ENCODE measurements at places on chromosomes 5 and 9.

GRCh38 chr5:141691286-141691866, 9.3 kb upstream of the ARAP3 start:
- DNase-seq: no peak

DNA sequence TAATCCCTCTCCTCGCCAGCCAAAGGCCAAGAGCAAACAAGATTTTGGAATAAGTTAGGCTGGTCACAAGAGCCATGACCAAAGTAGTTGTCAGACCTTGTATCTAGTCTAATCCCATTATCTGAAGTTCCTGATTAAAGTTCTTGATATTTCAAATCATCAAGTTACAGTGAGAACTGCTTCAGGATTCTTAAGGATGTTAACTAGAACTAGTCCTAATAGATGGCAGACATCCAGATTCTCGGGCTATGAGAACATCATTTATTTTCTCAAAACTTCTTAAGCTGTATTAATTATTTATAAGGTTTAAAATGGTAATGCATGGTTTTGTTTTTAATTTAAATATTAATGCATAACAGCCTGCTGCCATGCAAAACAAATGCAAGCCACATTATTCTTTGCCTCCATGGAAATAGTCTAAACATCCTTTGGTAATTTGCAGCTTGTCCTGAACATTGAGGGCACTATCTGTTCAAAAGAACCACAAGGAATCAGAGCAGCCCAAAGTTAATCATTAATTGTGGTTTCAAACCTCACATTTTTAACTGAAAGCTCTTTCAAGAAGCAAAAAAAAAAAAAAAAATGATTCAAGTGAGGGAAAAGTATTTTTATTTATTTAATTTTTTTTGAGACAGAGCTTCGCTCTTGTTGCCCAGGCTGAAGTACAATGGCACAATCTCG, 95.1 kb downstream of the TTC39B start:
- DNase-seq: no peak

GRCh38 chr9:19624519-19624918, 164.3 kb downstream of the SLC24A2 start:
- no peak for DNase-seq

DNA sequence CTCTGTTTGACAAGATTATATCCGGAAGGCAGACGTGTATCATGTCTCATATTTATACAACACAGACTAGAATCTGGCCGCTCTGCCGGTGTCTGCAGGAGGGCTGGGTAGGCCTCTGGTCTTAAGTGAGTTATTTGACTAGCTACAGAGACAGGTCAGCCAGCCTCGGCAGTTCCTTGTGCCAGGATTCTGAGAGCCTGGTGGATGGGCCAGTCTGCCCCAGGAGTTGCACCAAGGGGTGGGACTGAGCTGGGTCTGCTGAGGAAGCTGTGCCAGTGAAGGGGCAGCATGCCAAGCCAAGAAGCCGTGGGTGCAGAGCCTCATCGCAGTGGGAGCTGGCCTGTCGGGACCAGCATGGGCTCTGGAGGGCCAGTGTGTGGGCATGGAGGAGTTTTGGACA, 7.1 kb downstream of the SNX18 start:
- no peak for DNase-seq

DNA sequence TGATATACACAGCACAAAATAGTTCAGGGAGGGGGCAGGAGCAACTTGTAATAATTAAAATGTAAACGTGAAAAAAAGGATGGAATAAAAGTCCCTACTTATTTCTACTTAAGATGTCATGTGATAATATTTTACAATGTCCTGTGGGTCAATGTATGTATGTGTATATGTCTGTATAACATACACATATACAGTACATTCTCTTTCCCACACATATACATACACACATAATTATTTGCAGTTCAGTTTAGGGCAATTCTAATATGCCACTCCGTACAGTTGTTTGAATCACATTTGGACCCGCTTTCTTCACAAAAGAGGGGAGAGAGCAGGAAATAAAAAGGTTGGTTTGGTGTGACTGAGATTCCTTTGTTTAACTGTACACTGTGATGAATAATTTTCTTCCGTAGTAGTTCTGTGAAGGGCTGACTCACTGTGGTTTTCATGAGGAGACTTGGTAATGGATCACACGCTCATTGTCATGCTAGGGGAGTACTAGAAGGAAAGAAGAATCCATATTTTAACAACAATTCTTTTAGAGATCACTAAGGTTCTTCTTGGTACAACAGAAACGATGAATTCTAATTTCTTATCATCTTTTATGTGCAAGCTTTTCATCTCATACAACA, 26.2 kb upstream of the ACOT12 start:
- no peak for DNase-seq

DNA sequence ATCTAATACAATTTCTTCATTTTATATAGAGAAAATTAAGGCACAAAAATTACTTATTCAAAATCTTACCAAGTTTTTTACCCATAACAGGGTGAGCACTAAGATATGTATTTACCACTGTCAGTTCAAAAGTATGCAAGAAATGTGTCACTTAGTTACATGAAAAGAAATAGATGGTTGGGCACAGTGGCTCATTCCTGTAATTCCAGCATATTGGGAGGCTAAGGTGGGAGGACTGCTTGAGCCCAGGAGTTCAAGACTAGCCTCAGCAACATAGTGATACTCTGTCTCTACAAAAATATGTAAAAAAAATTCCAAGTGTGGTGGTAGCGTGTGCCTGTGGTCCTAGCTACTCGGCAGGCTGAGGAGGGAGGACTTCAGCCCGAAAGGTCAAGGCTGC, 19.4 kb downstream of the YIPF5 start:
- DNase-seq: no peak

DNA sequence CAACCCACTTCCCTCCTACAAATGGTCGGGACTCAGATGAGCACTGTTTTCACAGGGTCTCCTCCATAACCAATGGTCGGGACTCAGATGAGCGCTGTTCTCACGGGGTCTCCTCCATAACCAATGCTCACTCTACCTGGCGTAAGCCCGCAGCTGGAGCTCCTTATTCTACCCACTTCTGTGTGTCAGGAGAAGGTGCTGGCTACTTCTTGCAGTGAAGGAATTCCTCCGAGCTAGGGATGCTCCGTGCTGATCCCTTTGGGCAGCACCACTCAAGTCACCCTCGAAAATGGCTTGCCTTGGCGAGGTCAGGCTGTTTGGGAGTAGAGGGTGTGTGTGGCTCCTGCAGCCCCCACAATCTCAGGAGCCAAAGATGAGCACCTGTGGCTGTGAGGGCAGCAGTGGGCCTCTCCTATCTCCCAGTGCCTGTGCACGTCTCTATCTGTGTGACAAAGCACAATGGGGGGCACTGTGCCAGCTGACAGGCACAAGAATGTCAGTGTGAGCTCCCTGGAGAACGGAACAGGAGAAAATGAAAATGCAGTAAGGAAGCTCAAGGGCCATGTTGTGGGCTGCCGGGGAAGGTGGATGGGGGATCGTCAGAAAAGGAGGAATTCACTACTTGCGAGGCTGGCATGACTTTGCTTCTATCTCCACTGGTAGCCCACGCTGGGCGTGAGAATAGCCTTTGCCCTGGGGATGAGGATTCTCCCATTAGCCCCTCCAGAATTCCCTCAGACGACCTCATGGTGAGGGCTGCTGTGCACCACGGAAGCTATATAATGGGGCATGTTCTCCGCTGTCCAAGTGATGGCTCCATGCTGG, 3.9 kb upstream of the BTNL9 start:
- DNase-seq: no peak

DNA sequence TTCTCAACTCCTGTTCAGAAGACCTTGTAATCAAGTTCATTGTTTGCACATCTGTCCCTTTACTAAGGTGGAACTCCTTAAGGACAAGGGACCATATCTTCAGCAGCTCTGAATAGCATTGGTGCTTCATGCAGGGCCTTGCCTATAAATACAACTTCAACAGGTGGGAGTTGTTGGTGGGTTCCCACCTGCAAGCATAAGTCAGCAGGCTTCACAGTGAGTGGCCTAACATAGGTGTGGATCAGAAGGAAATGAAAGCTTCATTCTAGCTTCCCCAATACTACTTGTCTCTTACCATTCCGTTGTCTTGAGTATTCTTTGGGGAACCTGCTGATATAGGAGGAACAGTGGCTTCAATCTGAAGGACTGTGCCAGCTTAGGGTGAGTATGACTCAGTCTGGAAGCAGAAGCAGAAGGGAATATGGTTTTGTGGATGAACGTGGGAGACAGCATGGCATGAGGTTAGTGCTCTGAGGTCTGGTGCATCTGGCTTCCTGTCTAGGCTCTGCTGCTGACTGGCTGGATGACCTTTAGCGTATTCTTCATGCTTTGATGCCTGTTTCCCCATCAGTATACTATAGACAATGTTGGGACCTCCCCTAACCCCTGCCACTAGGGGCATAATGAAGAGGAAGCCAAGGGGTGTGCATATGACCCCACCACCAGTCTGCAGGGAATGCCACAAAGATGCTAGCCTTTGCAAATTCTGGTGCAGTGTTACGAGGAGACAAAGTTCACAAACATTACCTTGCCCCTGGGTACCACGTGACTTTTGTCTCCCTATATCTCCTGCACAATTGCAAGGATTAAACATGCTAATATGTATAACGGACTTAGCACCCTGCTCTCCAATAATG, 192.3 kb downstream of the PALM2AKAP2 start:
- no peak for DNase-seq

- DNase-seq: no peak
Observed at GRCh38 chr5:173864126-173865050, 23.8 kb upstream of the CPEB4 start.

DNA sequence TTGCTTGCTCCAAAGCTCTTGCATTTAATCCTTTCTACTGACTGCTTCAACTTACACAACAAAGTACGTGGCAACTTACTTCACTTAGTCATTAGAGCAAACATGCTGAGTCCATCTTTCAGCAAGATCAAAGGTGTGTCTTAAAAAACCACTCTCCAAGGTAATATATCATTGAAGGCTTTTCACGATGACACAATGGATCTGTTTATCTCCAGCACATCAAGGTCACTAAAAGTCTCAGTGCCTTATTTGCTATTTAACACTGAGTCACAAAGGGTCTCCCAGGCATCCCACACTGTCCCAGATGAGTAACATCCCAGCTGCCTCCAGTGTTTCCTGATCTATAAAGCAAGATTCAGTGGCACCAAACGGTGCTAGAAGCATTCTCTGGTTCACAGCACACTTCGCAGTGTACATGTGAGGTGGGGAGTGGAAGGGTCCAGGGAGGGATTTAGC, 3.7 kb upstream of the CLK4 start:
- no peak for DNase-seq

- DNase-seq: no peak
Observed at GRCh38 chr9:1048231-1048619, 1.9 kb upstream of the DMRT2 start.

DNA sequence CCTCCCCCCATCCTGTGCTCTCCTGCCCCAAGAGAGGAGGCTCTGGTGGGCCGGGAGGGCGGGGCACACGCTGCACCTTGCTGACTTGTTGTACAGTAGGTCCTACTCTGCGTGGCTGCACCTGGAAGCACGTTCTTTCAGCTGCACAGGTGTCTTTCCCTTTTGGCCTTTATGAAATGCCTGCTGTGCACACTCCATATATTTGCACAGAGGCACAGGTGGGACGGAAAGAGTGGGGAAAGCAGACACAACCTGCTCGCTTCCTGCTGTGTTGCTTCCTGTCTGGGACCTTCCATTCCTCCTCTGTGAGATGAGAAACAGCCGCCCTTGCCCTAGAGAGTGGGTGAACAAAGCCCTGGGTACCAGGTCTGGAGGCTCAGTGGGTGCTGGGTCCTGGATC, 4.8 kb downstream of the USP20 start:
- DNase-seq: no peak

DNA sequence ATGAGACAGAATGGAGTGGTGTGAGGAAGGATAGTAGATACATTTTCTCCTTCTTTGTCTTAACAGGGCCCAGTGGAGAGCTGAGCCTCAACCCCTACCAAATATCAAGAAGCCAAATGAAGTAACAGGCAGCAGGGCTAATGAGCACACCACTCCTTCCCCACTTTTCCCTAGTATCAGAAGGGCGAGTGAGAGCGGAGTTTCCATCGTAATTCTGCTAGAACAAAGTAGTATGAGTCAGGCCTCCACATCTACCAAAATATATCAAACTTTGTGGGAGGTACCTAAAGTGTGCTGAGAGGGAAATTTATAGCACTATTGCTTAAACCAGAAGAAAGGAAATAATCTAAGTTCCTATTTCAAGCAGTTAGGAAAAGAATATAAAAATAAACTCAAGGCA, 769.0 kb upstream of the RGMB start:
- no peak for DNase-seq

DNA sequence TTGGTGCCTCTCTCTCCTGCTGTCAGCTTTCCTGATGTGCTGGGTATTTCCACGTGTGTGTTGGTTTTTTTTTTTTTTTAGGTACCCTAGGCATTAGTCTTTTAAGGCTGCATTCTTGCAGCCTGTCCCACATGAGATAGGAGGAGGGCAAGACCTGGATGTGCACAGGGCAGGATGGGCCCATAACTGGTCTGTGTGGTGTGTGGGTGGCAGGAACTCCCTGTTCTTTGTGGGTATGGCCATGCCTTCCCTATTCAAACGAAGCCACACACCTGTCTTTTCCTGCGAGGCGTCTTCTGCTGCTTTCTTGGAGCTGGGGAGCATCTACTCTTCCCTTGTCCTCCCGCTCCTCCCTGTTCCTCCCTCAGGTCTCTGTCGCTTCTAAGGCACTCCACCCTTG, 6.8 kb downstream of the SYK start:
- no peak for DNase-seq

GRCh38 chr5:178785999-178786398, 55.5 kb upstream of the ZNF354A start:
- no peak for DNase-seq

GRCh38 chr5:174777111-174777510, 52.7 kb downstream of the MSX2 start:
- DNase-seq: no peak

GRCh38 chr9:36450110-36450732, 50.2 kb upstream of the RNF38 start:
- no peak for DNase-seq

DNA sequence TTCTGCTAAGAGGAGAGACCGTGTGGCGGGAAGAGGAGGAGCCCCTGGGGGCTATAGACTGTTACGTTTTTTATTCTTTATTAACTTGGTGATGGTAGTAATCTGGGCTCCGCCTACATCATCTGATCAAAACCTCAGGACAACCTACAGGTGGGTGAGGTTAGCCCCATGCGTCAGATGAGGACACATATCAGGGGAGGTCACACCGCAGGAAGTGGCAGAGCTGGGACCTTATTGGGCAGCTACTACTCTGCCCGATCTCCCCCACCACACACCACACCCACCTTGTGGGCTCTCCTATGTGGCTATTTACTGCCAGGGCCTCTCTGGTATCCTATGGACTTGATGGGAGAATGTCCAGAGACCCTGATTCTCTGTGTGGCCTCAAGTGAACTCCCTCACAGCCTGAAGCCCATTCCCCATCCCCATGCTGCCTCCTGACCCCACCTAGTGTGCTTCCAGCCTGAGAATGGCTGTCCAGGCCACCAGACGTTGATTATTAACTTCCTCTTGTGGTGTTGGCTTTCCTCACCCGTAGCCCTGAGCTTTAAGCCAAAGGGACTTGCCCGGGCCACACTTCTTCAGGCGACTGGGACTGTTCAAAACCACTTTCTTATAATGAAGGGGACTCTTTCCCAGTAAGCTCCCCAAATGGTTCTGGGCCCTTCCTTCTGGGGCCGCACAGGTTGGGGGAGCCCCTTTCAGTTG, 8.2 kb downstream of the UNC5A start:
- no peak for DNase-seq
